ENCODE measurements at places on chromosomes 7 and 10.
A peak's percentile ranks its signal among the peaks of the same experiment; 100 is the strongest.

DNA sequence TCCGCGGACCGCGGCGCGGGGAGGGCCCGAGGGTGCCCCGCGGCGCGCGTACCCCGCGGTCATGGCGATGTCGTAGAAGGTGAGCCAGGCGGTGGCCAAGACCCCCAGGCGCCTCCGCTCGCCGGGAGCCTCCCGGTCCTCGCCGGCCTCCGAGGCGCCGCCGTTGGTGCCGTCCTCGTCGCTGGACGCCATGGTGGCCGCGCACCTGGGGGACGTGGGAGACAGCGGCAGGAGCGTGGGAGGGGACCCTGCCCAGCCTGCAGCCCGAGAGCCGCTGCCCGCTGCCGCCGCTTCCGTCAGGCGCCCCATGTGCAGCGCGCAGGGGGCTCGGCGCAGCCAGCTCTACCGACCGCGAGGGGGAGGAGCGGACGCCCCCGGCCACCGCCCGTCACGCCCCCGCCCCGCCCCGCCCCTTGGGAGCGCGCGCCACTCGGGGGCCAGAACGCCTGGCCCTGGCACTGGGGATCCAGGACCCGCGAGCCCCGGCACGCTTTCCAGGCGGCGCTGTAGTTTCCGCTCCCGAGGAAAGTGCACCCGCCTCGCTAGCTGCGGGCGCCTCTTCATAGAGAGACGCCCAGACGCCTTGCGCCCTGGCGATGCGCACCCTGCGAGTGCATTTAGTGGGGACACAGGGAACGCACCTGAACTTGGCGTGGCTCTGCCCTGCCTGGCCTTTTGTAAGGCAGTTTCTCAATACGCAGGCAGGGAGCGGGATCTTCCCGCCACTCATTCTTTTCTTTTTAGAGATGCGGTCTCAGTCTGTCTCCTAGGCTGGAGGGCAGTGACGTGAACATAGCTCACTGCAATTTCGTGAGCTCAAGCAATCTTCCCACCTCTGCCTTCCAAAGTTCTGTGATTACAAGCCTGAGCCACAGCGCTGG, at the start of gene HACD1:
Gene HACD1 (minus strand): TSS at position 344 of the 881 bp plus-strand sequence. CDS start 35 bp downstream, at position 309.
- DNase-seq = peak; percentile 46

DNA sequence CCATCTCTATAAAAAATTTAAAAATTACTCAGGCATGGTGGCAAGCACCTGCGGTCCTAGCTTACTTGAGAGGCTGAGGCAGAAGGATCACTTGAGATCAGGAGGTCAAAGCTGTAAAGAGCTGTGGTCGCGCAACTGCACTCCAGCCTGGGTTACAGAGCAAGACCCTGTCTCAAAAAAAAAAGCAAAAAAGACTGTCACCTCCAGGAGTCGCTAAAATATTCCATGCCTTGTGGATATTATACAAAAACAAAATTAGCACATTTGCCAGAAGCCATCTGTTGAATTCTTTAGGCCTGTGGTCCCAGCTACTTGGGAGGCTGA, 87.0 kb upstream of the SDK1 start:
- DNase-seq = no peak

GRCh38 chr10:6187278-6187677, 15.5 kb upstream of the PFKFB3 start:
- DNase-seq = no peak

DNA sequence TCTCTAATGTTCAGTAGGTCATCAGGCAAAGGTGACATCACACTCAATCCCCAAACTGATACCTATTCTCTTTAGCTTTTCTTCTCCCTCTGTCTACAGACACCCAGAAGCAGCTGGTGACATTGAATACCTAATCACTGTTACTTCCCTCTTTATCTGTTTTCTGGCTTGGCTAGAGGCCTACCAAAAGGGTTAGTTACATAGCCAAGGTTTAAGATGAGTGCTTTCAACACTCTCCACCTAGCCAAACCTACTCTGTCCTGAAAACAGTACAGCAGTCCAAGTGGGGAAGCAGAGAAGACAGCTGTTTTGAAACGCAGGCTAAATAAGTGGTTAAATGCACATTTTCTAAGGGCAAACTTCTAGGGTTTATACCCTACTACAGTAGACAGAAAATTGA, 39.4 kb downstream of the CCNJ start:
- DNase-seq = no peak

DNA sequence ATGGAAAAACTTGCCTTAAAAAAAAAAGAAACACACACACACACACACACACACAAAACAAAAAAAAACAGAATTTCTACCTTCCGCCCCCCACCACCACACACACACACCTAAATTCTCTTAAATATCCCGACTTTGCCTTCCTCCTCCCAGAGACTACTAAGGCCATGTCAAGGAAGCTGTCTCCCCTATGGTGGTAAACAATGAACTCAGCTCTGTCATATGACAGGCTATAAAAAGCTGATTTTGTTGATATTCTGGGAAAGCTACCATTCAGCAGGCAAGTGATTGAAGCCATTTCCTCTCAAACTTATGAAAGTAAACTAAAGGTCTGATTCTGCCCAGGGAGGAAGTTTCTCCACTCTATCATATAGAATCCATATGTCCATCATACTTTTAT, 471.0 kb downstream of the GFRA1 start:
- DNase-seq = no peak

DNA sequence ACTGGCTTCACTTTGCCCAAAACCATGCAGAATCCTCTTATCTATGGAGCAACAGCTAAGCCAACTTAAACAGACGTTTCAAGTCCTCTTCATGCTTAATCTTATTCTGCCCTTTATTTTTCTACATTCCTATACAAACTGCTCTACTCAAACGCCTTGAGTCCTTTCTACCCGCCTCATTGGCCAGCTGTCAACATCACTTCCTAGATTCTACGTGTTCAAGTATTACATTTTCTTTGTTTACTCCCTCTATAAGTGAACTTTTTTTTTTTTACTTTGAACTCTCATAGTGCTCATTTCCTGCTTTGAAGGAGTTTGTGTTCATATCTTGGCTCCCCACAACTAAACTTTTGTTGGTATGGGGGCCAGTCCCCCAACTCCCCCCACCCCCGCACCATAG, 28.9 kb upstream of the SLC26A5 start:
- no peak for DNase-seq

DNA sequence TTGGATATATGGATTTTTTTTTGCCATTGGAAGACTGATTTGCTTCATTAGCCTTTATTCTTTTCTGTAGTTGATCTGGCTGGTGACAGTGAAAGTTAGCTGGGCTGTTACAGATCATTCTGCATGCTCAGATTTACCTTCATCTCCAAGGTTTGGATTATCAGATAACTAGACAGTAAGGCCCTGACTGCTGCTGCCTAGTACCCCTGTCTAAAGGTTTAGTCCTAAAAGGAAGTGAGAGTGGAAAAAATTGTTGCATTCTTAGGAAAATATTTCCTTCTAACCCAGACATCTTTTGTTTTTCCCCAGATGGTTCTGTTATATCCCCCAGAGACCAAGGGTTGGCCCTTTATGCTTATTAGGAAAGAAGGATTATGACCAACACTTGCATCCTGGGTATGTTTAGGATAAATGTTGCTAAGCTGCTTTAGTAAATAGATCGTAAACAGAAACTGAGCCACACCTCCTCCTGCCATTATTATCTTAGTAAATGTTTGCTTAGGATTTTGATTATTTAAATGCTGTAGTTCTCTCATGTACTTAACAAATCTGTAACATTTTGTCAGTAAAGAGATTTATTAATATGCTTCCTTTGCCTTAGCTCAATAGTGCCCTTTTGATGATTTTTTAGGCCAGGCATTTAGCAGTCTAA, 44.4 kb downstream of the MCU start:
- DNase-seq = no peak

DNA sequence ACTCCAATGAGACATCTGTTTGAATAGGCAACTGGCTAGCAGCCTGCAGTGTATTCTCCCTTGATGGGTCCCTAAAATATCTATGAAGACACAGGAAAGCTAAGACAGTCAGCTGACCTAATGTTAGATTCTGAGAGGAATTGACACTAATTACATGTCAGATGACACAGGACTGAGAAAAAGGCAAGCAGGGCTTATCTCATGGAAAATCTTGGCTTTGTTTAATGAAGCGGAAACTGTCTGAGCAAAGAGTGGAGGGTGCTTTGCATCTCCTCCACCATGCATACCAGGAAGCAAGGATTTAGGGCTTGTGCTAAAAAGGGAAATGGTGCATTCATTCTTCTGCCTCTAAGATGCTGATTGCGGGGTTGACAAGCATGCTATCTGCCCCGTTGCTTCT, 135.5 kb upstream of the GLI3 start:
- no peak for DNase-seq

DNA sequence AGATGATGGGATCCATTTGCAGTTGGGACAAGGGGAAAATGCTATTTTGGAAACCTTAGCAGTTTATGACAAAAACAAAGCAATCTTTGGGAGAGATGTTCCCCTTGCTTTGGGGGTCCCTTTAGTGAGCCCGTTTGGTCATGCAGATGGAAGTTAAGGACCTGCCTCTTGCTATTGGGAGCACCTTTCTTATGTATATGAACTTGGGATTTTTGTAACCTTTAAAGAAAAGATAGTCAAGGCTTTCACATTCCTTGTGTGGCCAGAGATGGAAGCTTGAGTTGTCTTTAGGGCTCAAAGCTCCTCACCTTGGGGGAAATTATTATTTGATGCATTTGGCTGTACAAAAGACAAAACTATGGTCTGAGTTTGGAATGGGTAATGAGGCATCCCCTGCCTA, 179.0 kb upstream of the PLPP4 start:
- no peak for DNase-seq

- no peak for DNase-seq
Measured at GRCh38 chr10:65765006-65765541, 1160.8 kb upstream of the LRRTM3 start.

DNA sequence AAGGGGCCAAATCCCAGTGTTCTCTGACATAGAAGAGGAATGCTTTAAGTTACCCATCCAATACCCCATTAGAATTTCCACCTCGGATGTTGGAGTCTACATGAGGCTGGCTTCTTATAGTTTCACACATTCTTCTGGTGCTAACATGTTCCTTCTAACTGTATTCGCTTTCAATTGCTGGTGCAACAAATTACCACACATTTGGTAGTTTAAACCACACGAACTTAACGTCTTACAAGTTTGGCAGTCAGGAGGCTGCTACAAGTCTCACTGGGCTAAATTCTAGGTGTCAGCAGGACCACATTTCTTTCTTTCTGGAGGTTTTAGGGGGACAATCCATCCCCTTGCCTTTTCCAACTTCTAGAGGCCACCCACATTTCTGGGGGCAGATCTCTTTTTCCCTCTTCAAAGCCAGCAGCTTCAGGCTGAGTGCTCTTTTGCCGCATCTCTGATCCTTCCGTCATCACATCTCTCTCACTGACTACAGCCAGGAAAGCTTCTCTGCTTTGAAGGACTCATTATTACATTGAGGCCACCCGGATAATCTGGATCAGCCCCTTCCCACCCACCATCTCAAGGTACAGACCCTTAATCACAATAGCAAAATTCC, 5.1 kb upstream of the MACC1 start:
- DNase-seq = no peak

DNA sequence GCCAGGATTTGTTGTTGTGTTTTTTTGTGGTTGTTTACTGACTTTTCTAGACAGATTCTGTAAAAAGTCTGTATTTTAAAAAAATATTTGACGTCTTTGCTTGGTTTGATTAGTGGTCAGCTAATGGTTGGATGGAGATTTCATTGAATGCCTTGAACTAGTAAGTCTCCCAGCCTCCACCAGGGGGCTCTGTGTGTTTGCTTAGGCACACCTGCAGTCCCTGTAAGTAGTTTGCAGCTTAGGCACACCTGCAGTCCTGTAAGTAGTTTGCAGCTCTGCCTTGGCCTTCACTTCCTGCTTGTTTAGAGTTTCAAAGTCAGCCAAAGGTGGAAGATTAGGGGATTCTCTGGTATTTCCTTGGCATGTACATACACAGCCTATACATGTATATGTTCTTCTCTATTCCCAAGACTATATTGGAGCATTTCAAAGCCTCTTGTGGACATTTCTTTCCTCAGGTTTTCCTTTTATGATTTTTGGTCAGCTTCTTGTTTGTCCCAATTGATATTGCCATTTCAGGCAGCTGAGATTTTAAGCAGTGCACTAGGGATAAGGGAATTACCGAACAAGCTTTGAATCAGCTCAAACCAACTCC, 101.6 kb downstream of the CCSER2 start:
- DNase-seq = peak; percentile 39

- no peak for DNase-seq
Measured at GRCh38 chr10:48614481-48615390, 9.9 kb upstream of the ARHGAP22 start.
